ENCODE measurements at places on chromosomes 7 and 10. TPM values are rescaled to one million over a fixed set of nuclear protein-coding genes. Genes with fewer than 3 reads are reported as not detected.

The CUZD1 gene
- total RNA-seq = 0.61 TPM

The FAM25A gene
- not detected for total RNA-seq

The SUN3 gene
- total RNA-seq = not detected

The CYP3A4 gene
- not detected for total RNA-seq

The PTEN gene
- total RNA-seq = 142 TPM

The REEP3 gene
- 10.2 TPM for total RNA-seq

Measured in natural killer cell (primary cell).